Calu3 (cell line): ENCODE measurements at places on chromosomes 3 and 15. TPM values are rescaled to one million over a fixed set of nuclear protein-coding genes. Genes with fewer than 3 reads are reported as not detected.

GRCh38 chr3:194424953-194425352 is 25.9 kb upstream of the GP5 start:
- no peak for DNase-seq

GRCh38 chr3:141123677-141124410 is 72.7 kb downstream of the SPSB4 start:
- DNase-seq: no peak

- DNase-seq: no peak
Observed at GRCh38 chr3:8702560-8702959, 31.0 kb upstream of the CAV3 start.

- no peak for DNase-seq
Observed at GRCh38 chr15:81937189-81937588, 108.6 kb downstream of the MEX3B start.

BCHE gene
- 1.3 TPM in 2 replicates for total RNA-seq

IMP3 gene
- total RNA-seq: 77.8 and 91.5 TPM in 2 replicates

SLC9A9 gene
- 1.5 and 2.4 TPM in 2 replicates for total RNA-seq
